ENCODE measurements at places on chromosomes 13 and 19. TPM values are rescaled to one million over a fixed set of nuclear protein-coding genes. Genes with fewer than 3 reads are reported as not detected.

The P2RY11 gene
- total RNA-seq: 2.3 TPM

The SLC7A10 gene
- total RNA-seq: not detected

The VASP gene
- 178 TPM for total RNA-seq

The DNAAF3 gene
- total RNA-seq: 0.27 TPM

The PODNL1 gene
- total RNA-seq: 0.53 TPM
